ENCODE measurements at places on chromosomes 11 and 22.

- no peak for DNase-seq
Observed at GRCh38 chr22:50599816-50600455, 657 bp upstream of the MAPK8IP2 start.

- no peak for DNase-seq
Observed at GRCh38 chr11:118914987-118915386, 10.7 kb downstream of the BCL9L start.

- no peak for DNase-seq
Observed at GRCh38 chr11:75313513-75314272, 37.8 kb downstream of the ARRB1 start.

GRCh38 chr22:36435516-36436415 lies 45.7 kb downstream of the TXN2 start:
- DNase-seq: peak; percentile 57

DNA sequence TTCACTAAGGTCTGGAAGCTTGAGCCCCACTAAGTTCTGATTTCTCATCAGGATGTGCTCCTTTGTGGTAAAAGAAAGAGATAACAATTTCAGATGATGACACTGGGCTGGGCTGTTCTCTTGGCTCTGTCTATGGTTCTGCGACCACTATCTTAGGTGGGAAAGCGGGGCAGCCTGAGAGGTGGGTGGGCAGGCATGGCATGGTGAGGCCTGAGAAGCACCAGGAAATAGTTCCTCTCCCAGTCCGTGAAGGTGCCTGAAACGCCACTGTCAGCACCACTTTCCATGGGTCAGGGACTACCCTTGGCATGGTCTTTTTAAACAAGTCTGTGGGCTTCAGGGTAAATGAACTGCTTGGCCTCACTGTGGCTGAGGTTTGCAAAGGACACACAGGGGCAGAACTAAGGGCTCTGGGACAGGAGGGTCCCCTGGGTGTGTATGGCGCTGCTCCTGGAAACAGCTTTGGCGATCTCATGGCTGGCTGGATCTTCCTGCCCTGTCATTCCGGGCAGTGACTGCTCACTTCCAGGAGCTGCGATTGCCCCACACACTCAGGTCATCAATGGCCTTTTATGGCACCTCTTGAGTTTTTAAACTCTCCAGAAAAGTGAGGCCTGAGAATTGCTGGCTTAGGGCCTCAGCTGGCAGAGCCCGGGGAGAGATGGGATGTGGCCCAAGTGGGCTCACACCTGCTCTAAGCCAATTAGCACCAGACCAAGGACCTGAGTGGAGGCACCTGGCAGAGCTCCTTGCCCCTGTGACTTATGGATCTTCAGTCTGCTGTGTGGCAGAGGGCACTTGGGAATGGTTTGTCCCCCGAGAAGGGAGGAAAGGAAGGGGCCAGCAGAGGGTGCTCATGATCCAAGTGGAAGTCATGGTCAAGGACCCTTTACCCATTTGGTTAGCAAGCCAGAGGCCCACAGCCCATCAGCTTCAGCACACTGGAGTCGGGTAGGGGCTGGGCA lies 55.6 kb upstream of the LYVE1 start:
- DNase-seq: no peak

DNA sequence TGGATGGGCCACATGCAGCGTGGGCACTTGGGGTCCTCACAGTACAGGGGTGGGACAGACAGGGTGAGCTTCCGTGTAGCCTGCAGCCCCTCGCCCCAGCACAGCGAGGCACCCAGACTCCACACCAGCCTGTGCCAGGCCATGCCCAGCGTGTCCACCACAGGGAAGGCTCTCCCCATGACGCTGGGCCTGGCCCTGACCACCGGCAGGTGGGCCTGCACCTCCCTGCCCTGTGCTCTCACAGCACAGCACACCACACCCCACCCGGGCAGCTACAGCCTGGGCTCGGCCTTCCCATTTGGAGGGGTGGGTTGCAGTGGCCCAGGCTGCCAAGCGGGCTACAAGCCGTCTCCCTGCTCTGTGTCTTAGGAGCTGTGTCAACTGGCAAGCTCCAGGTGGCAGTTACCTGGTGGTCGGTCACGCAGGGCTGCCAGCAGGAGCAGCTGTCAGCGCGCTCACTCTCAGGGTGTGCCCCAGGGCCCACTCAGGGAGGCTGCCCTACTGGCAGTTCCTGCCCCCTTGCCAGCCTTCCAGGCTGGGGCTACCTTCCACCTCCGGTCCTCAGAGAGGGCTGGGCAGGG lies 4.6 kb downstream of the MOB2 start:
- no peak for DNase-seq

- no peak for DNase-seq
Observed at GRCh38 chr11:728901-729491, 18.3 kb upstream of the TALDO1 start.

DNA sequence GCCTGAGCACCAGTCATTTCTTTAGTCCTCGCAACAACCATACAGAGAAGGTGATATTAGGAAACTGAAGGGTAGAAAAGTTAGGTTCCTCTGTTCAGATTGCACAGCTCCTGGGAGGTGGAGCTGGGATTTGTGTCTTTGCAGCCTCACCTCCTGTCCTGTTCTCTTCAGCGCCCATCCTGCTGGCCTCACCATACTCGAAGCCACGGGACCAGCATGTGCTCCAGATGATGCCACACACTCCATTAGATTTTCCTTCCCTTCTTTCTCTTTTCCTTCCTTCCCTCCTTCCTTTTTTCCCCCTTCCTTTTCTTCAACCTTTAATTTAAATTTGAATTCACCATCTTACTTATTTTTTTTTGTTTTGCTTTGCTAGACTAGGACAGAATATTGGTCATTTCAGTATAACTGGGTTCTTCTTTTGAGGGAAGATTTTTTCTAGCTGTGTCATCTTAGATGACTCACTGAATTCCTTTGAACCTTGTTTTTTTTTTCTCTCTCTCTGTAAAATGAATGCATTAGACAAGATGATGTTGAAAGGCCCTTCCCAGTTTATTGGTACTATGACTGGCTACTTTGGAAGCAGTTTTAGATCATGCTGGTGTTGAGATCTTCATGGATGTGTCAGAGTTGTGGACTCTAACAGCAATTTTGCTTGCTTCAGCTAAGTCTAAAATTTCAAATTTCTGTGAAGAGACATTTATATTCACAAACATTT lies 662.5 kb upstream of the TENM4 start:
- no peak for DNase-seq

- DNase-seq: no peak
Observed at GRCh38 chr11:91926965-91927364, 297.7 kb upstream of the FAT3 start.

DNA sequence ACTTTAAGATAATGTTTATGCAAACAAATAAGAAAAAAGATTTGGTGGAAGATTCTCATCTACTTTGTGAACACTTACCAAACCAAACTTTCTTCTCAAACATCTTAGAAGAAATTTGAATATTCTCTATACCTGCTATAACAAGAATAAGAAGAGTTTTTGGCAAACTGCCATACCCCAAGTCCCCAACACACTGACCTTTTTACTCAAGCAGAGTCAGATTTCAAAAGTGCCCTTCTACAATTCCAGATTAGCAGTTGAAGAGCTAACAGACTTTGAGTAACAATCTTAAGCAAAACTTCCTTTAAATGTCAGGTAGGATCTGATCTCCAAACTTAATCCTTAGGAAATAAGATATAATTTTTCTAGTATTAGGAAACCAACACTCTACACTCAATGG lies 33.9 kb downstream of the TSG101 start:
- DNase-seq: no peak

- DNase-seq: no peak
Observed at GRCh38 chr22:36612458-36612857, 83.5 kb upstream of the EIF3D start.

- no peak for DNase-seq
Observed at GRCh38 chr22:21568347-21569075, 997 bp downstream of the UBE2L3 start.

DNA sequence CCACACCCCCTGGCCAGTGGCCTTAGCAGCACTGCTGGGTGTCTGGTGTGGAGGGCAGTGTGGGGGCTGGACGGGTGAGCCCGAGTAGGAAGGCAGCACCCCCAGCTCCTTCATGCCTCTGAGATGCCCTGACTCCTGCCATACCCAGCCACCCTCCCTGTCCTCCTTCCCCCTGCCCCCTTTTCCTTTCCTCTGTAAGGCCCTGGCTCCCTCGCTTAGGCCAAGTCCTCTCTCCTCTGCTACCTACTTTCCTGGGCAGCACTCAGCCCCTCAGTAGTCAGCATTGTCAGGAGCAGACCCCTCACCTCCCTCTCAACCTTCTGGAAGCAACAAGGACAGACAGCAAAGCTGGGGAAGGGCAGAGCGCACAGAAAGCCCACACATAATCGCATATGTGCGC lies 48.0 kb downstream of the BUD13 start:
- no peak for DNase-seq

DNA sequence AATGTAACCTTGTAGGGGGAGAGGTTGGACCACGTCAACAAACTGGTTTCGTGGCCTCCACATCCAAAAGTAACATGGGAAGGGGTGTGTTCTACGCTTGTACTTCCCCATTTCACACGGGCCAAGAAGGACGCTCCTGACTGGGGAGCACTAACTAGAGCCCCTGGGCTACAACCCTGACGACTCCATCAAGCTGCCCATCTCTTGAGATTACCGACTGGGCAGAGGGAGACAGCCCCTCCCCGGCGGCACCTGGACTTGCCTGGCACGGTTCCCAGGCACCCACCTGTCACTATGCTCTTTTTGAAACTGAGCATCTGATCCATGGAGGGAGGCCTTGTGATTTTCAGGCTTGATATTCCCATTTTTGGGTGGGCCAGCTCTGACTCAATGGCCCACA lies 68.5 kb downstream of the SHANK2 start:
- DNase-seq: no peak

DNA sequence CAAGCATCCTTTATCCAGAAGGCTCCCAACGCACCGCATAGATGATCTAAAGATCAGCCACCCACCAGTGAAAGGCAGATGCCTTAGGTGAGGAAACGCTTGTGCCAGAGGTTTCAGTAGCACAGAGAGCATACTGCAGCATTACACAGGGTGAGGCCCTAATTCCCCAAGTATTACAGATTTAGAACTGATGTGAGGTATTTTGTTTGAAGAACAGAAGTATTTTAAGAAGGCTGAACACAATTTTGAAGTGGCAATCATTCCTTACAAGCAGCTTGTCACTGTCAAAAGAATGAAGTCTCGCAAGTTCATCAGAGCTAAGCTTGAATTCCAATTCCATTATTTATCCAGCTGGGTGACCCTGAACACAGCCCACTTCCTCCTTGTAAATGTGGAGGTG lies 70.0 kb upstream of the FAT3 start:
- no peak for DNase-seq

DNA sequence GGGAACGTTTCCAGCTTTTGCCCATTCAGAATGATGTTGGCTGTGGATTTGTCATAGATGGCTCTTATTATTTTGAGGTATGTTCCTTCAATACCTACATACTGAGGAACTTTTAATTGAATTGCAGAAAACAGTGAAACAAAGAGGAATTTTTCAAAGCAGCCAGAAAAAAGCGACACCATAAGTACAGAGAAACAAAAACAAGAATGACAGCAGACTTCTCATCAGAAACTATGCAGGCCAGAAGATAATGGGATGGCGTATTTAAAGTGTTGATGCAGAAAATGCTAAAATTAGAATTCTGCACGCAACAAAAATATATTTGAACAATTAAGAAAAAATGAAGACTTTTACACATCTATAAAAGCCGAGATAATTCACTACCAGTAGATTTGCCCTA lies 95.4 kb upstream of the TIMP3 start:
- DNase-seq: no peak

DNA sequence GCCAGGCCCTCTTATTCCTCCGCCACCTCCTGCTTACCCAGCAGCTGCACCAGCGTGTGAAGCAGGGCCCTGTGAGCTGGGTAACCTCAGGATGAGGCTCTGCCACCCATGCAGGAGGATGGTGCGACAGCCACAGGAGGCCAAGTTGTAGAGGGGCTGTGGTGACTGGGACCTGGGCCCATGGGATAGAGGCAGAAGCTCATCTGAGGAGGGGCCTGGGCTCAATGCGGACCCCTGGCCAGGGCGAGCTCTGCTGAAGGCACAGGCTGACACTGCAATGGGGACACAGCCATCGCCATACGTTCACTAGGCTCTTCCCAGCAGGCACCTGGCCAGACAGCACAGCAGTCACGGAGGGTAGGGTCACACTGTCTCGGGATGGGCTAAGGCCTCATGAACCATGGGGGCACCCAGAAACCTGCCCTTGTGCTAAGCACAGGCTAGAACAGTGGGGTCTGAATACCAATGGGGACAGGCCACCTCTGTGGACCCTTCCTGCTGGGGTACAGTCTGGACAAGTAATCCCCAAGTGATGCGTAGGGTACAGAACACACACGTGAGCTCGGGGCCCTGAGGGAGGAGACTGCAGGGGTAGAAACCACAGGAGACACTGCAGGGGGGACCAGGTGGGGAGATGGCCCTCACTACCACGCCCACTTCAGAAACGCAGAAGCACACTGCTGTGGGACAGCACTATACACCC lies 35.3 kb downstream of the GNB1L start:
- DNase-seq: no peak

GRCh38 chr11:102171101-102171500 lies 60.9 kb downstream of the YAP1 start:
- no peak for DNase-seq

GRCh38 chr11:121391914-121392313 lies 60.2 kb upstream of the SORL1 start:
- no peak for DNase-seq

DNA sequence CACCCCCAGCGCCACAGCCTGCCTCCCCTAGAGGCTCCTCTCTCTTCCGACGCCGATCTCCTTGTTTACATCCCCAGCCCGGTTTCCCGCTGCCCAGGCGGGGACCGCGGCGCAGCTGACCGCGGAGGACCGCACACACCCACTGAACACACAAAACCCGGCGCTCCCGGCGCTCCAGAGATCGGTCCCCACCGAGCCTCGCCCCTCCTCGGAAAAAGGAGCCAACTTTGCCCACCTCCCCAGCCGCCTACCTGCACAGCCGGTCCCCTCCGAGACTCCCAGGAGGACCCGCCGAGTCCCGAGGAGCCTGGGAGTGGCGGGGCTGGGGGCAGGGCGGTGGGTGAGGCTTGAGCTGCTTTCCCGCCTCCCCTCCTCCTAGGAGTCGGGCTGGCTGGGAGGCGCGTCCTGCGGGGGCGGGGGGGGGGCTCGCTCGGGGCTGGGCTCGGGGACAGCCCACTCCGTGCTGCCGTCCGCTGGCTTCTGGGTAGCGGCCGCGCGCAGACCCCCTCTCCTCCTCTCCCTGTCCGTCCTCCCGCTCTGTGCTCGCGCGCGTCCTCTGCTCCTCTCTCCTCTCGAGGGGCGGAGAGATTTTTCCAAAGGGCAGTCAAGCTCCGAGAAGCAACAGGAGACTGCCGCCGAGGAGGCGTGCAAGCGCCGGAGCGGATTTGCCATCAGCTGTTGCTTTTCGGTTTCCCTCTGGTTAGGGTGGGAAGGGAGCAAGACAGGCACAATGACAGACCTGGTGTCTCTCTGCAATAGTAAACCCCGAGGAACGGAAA lies at the start of gene FXYD6:
TSS of gene FXYD6 (minus strand) at position 318 of the 779 bp plus-strand sequence. CDS start 33,882 bp downstream, outside the sequence.
- no peak for DNase-seq

Data from stimulated activated CD8-positive, alpha-beta memory T cell treated with anti-CD3 and anti-CD28 coated beads, Interleukin-7, amount 100 ng/mL, for 48 hours (primary cell).